ENCODE measurements at places on chromosomes 2 and 18.
A peak's percentile ranks its signal among the peaks of the same experiment; 100 is the strongest.

DNA sequence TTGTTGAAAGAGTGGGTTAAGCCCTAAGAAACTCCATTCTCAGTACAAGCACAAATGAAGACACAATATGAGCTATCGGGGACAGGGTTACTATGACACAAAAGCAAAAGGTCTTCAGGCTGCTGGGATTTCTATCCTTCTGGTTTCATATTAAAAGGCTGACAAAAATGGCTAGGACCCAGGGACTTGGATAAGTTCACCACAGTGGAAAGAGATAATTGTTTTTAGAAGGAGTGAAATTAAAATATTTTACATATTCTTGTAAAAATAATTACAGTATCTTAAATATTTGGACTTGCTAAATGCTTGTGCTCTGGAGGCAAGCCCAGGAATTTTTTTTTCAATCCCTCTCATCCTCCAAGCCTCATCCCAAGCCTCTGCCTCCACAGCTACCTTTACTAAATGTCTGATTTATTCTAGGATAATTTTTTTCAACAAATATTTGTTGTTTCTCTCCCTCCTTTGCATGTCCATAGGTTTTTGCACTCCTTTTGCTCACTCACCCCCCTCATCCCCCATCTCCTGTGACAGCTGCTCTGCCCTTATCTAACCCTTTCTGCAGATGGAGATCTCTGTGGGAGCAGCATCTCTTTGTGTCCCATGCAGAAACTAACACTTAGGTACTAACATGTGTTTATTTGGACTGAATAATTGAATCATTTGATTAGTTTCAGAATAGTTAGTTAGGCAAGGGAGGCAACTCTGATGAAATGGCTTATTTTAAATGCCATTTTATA is 47.8 kb upstream of the NABP1 start:
- no peak for DNase-seq

GRCh38 chr18:47485221-47485797 is 233.8 kb upstream of the SKOR2 start:
- no peak for DNase-seq

GRCh38 chr2:208033701-208034502 is 8.6 kb upstream of the PLEKHM3 start:
- DNase-seq, result no peak

DNA sequence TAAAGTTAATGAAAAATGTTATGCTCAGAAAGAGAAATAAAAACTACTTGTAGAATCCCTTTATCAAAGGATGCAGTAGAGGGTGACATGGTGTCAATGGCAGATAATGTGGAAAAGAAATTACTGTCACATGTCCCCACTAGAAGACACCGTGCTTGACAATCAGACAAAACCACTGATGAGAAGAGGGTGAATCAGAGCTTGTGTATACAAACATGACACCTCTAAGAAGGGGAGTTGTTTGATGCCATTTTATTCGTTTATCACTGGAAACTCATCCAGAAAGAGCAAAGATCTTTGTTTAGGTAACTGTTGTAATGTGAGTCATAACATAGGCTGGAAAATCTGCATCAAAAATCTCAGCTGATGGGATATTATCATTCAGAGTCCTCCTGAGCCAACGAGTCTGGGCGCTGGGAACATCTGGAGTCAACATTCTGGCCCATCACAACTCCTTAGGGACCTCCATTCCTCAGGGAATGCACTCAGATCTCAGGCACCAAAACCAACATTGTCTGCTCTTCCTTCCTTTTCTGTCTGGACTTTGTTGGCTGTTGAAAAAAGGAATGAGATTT is 49.5 kb upstream of the RAB12 start:
- DNase-seq, result no peak

DNA sequence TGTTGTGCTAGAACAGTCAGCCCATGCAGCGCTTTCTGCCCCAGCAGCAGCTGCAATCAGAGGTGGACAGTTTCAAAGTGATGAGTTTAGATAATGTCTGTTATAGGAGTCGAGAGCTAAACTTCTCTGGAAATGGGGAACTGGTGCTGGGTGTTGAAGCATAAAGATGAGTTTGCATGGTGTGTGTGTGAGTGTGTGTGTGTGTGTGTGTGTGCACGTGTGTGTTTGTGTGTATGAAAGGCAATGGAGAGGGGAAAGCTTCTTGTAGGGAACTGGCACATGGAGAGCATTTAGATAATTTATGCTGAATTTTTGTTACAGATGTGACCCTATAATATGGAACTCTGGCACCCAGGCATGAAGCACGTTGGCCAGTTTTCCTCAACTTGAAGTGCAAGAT is 22.7 kb downstream of the ICOS start:
- no peak for DNase-seq

DNA sequence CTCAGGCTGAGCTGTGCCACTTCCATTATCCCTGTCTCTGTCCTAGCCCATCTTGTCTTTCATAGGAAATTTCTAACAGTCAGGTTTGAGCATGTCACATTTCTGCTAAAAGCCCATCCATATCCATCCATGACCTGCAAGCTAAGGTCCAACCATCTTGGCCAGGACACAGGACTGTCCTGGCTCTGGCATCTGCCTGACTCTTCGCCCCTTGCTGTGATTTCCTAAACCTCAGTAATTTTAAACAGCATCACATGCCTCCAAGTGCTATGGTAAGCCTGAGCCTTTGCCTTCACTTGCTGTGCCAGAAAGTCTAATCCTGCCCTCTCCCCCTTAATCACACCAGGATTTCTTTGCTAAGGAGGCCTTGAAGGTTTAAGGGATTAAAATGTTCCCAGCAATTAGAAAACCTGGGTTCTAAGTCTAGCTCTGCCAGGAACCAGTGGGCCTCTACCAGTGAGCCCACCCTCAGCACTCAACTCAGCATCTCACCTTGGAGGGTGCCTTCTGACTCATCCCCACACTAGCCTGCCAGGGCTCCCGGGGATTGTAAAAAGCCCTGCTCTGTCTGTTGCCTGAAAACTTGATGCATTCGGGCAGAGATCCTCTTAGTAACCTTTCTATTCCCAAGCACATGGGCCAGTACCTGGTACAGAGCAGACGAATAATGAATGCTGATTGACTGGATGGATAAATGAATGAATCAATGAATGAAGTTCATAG is 411.0 kb downstream of the LRATD1 start:
- DNase-seq, result no peak

- no peak for DNase-seq
Measured at GRCh38 chr2:28681606-28682005, 70.0 kb upstream of the PPP1CB start.

DNA sequence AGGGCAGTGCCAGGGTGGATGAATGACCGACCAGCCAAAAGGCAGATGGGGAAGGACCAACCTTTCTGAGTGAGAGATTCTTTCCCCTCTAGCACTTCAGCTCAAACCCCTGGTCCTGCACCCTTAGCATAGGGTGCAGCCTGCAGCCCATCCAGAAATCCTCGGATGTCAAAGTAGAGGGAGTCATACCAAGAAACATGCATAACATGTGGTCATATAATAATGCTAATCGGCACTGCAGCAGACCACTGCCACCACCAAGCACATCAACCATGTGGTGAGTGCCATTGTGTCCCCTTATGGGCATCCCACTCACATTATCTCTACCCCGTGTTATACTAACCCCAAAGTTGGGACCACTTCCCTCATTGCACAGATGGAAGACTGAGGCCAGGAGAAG is 17.7 kb downstream of the ATOH8 start:
- no peak for DNase-seq

DNA sequence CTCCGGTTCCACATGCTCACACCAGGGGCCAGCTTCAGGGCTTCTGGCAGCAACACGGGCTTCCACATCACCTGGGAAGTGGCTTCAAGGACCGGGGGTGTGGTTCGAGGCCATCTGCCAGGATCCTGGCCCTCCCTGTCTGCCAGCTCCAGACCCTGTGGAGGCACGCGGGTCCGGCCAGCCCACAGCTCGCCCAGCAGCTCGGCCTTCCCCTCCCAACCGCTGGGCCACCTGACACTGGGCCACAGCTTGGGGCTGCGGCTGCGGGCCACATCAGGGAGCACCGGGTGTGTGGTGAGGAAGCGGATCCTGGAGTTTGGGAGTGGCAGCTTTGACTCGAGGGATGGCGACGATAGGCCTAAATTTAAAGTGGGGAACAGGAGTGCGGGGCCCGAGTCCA is 7.0 kb downstream of the C2orf81 start:
- no peak for DNase-seq

DNA sequence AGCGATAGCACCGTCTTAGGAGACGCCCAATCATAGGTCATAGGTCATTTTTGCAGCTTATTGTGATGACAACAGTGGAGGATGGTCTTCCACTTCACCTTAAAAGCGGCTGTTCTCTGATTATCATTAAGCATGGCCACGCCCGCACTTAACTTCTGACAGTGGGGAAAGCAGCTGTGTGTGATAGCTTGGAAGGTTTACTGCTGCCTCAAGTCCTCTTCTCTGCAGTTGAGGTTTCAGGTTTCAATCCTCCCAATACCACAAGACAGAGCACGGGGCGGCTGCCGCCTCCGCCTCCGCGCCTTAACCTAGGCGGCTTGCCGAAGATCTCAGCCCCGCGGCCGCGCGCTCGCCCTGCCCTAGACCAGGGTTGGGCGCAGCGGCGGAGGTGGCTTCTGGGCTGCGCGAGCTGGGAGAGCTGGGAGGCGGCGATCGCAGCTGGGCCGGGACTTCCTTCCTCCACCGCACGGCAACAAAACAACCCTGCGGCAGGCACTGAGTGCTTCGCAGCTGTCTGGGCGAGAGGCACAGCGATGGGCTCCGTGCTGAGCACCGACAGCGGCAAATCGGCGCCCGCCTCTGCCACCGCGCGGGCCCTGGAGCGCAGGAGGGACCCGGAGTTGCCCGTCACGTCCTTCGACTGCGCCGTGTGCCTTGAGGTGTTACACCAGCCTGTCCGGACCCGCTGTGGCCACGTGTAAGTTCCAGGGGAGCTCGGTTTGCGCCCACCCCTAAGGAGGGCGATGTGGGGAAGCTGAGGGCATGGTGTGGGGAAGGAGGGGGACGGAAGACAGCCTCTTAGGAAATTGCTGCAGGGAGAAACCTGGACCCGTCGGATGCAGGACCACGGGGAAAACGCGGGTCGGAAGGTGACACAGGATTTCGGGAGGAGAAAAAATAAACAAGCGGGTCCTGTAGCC is at the start of gene RNF125:
TSS of gene RNF125 (plus strand) at position 495 of the 920 bp plus-strand sequence. CDS start at position 534, 39 bp downstream.
- peak; percentile 40 for DNase-seq

GRCh38 chr18:8705961-8706790 is 820 bp downstream of the MTCL1 start:
- DNase-seq, result no peak

- no peak for DNase-seq
Measured at GRCh38 chr2:26838121-26838906, 9.6 kb upstream of the DPYSL5 start.

DNA sequence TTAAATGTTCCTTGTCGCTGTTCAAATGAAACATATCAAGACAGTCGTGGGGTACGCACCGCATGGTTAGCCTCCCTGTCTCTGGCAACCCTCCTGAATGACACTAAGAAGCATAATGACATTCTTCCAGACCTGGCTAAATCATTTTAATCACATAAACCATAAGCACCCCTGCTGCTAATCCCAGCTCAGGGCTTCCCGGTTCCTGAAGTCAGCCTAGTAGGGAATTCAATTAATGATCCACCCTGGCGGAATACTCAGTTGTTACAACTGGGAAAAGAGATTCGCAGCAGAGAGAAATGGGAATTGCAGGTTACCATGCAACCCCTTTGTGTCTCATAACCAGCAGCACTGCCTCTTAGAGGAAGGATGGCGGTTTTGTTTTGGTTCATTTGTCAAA is 200.8 kb upstream of the AGAP1 start:
- DNase-seq, result no peak

- DNase-seq, result no peak
Measured at GRCh38 chr2:150802635-150803034, 315.2 kb upstream of the RND3 start.

- DNase-seq, result no peak
Measured at GRCh38 chr18:63301434-63301833, 18.1 kb downstream of the BCL2 start.

GRCh38 chr2:55590810-55591440 is 26.5 kb downstream of the PPP4R3B start:
- DNase-seq, result no peak

DNA sequence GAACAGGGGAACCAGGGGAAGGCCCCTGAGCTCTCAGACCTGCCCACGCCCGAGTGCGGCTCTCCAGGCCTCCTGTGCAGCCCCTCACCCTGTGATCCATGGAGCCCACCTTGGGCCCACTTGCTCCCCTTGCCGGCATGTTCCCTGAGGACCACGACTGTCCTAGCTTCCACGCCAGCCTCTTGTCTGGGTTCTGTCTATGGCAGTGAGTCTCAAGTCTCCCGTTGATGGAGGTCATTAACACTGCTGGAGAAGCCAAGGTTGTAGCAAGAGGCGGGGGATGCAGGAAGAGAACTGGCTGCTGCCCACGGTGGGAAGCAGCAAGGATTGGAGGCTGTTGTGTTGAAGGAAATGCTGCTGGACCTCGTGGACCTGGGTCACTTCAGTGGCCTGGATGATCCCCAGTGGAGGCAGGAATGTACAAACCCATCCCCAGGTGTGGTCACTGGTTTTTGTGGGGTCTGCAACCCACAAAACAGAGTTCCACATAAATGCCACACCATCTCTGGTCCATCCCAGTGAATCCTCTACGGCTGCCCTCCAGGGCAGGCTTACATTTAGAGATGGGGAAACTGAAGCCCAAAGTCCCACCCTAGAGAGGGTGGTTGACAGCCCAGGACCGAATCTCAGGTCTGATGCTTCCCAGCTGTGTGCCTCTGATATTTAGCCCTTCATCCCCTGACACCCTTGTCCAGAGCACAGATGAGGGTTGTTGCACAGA is 150.3 kb downstream of the NDUFA10 start:
- no peak for DNase-seq

- DNase-seq, result no peak
Measured at GRCh38 chr2:236177604-236177966, 9.4 kb upstream of the GBX2 start.

GRCh38 chr2:120712180-120712681 is 23.4 kb upstream of the GLI2 start:
- no peak for DNase-seq

DNA sequence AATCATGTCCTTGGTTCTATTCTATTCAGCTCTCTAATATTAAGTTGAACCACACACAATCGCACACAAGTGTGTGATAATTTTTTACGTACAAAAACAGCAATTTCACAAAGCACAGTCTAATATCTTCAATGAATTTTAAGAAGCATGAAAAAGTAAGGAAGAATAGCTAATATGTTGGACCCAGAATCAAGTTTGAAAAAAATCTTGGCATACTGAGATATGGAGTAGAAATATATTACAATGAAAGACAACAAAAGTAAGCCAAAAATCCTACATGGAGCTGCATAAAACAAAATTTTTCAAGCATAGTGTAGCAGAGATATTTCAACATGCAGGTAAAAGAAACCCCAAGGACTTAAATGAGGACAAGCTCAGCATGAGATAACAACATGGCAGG is 219.1 kb upstream of the RND3 start:
- no peak for DNase-seq

GRCh38 chr2:168685600-168686451 is 116.6 kb upstream of the NOSTRIN start:
- DNase-seq, result no peak

DNA sequence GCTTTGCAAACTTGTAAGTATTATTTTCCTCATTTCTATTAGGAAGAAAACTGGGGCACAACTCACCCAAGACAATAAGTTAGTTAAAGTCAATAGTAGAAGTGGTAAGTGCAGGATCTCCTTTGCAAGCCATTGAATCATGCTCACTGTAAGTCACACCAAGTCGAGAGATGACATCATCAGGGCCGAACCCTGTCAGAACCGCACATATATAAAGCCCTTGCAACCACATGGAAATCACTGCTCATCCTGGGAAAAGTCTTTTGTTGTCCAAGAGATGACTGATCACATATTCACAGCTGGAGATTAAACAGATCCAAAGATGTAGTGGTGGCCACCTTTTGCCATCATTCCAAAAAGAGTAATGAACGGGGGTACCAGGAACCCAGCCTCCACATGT is 484.8 kb upstream of the ID2 start:
- no peak for DNase-seq

GRCh38 chr18:55248495-55248894 is 289.2 kb upstream of the CCDC68 start:
- DNase-seq, result no peak
